Activated T-helper 2 cell treated with anti-CD3 and anti-CD28 coated beads, Interferon-gamma antibody, Interleukin-2, Interleukin-4, amounts not matched to agents 10 μg/mL and 5 μg/mL and 100 μg/mL, durations not matched to agents 14 hours and 24 hours and 36 hours (primary cell): ENCODE measurements at places on chromosomes 11 and 22. TPM values are rescaled to one million over a fixed set of nuclear protein-coding genes. Genes with fewer than 3 reads are reported as not detected.
A peak's percentile ranks its signal among the peaks of the same experiment; 100 is the strongest.

DNA sequence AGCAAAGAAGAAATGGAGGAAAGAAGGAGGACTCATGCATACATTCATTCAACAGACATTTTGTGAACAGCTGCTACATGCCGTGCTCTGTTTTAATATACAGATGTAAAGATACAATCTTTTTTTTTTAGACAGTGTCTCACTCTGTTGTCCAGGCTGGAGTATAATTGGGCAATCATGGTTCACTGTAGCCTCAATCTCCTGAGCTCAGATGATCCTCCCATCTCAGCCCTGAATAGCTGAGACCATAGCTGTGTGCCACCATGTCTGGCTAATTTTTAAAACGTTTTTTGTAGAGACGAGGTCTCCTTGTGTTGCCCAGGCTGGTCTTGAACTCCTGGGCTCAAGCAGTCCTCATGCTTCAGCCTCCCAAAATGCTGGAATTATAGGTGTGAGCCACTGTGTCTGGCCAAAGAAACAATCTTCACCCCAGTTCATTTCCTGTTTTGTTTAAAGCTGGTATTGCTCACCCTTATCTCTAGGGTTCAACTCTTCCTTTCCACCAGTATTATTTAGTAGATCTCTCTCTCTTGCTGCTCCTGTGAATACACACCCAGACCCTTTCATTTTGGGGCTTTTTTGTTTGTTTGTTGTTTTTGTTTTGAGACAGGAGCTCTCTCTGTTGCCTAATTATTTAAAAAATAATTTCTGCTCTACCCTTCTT is 69.8 kb downstream of the RNF169 start:
- peak overlapping the region; percentile 43 for H3K27ac ChIP-seq
- H3K4me1 ChIP-seq: peaks cover 30% of the 10 kb centered on the region
- no peak overlapping the region for H3K4me3 ChIP-seq
- H3K27me3 ChIP-seq: no peaks in the 10 kb centered on the region

- H3K27ac ChIP-seq: peak overlapping the region; percentile 38
- peaks cover 45% of the 10 kb centered on the region for H3K4me1 ChIP-seq
- peak overlapping the region; percentile 77 for H3K4me3 ChIP-seq
- H3K27me3 ChIP-seq: peaks cover 9% of the 10 kb centered on the region
Observed at GRCh38 chr22:24424901-24425775, 2.3 kb upstream of the ADORA2A start.

GRCh38 chr22:26487996-26488395 is 4.3 kb downstream of the SRRD start:
- peaks cover 47% of the 10 kb centered on the region for H3K36me3 ChIP-seq
- no peaks in the 10 kb centered on the region for H3K27me3 ChIP-seq
- DNase-seq: no peak

DNA sequence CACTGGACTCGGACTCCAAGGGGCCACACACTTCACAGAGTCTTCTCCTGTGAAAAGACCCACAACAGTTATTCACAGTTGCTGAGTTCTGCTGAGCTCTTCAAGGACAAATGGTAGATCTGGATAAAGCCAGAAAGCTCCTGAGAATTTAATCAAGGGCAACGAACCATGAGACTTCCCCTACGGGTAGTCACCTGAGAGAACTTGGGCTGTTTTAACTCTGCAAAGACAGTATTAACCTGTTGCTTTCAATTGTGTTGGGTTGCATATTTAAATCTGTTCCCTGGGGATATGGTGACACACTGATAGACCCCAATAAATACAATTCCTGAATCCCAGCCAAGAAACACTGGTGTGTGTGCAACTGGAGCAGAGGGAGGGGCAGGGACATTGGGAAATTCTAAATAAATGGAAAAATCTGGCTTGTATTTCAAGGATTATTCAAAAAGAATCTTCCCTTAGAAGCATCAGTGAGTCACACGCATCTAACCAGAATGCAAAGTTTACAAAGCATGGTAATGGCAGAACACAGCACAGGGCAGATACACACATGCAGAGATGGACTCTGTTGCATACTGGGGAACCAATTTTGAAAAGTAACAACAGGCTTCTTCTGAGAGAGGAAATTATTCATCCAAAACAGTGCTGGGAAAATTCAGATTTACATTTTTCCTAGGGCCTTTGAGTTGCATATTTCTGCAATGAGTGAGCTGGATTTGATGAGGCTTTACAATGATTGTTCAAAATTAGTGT is 4.0 kb downstream of the KCNJ1 start:
- no peak overlapping the region for H3K27ac ChIP-seq
- peaks cover 7% of the 10 kb centered on the region for H3K4me1 ChIP-seq
- peaks cover 13% of the 10 kb centered on the region for H3K27me3 ChIP-seq
- no peaks in the 10 kb centered on the region for H3K36me3 ChIP-seq
- DNase-seq: no peak

- H3K27ac ChIP-seq: no peak overlapping the region
- peaks cover 6% of the 10 kb centered on the region for H3K4me1 ChIP-seq
- DNase-seq: no peak
- peaks cover 3% of the 10 kb centered on the region for H3K27me3 ChIP-seq
- no peak overlapping the region for H3K4me3 ChIP-seq
- no peaks in the 10 kb centered on the region for H3K36me3 ChIP-seq
Observed at GRCh38 chr11:17572359-17572690, 25.3 kb downstream of the OTOG start.

- no peaks in the 10 kb centered on the region for H3K36me3 ChIP-seq
- no peak for DNase-seq
- H3K4me3 ChIP-seq: no peak overlapping the region
- H3K27me3 ChIP-seq: no peaks in the 10 kb centered on the region
- H3K4me1 ChIP-seq: peaks cover 16% of the 10 kb centered on the region
Observed at GRCh38 chr11:2306877-2307500, 5.2 kb downstream of the TSPAN32 start.

DNA sequence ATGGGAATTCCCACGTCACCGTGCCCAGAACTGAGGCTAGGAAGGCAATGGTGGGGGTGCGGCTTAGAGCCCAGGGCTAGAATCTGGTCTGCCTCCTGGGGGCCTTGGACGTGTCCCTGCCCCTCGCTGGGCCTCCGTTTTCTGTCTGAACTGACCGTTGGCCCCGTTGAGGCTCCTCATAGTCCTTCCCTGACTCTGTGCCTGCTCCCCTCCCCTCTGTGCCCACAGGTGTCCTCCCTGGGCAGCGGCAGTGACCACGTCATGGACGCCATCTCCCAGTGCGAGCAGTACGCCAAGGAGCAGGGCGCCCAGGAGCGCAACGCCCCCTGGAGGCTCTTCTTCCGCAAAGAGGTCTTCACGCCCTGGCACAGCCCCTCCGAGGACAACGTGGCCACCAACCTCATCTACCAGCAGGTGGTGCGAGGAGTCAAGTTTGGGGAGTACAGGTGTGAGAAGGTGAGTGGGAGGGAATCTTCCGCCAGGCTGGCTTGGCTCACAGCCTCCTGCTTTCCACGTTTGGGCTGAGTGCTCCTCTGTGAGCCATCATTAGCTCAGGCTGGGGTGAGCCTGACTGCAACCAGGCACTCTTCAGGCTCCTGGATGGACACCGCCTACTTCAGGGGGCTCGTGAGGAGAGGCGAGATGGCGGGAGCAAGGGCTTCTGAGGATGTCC is 63.9 kb downstream of the MYO7A start:
- H3K27ac ChIP-seq: no peak overlapping the region
- H3K4me1 ChIP-seq: no peaks in the 10 kb centered on the region
- peak; percentile 30 for DNase-seq
- no peaks in the 10 kb centered on the region for H3K27me3 ChIP-seq
- no peaks in the 10 kb centered on the region for H3K36me3 ChIP-seq

DNA sequence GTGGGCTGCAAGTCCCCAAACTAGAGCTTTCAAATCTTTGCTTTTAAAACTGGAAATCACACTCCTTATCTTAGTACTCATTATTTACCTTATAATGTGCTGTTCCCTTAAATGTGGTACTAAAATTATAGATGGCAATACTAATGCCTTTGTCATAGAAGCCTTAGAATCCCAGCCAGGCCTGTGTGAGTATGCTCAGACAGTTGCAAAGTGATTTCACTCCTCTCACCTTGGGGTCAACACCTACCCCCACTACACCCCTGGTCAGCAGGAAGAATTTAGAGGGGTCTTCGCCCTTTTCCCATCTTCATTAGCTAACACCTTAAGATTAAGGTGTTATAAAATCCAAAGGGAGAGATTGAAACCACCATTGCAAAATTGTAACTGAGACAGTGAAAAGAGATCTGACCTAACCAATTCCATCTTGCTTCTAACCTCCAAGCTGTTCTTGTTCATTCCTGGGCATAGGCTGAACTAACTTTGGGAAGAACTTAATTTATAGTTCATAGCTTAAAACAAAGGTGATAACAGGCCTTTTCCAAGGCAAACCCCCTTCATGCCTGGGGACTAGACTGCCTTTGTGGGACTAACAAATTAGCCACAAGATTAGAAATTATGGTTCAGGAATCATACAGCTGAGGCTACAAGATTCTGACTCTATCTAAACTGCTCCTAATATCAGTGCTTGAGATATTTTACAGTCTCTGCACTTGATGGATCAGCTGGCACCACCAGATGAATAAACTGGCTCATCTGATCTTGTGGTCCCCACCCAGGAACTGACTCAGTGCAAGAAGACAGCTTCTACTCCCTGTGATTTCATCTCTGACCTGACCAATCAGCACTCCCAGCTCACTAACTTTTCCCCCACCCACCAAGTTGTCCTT is 10.4 kb upstream of the MRPL17 start:
- H3K27ac ChIP-seq: peak overlapping the region; percentile 29
- DNase-seq: peak; percentile 36
- peaks cover 3% of the 10 kb centered on the region for H3K36me3 ChIP-seq
- no peak overlapping the region for H3K4me3 ChIP-seq

DNA sequence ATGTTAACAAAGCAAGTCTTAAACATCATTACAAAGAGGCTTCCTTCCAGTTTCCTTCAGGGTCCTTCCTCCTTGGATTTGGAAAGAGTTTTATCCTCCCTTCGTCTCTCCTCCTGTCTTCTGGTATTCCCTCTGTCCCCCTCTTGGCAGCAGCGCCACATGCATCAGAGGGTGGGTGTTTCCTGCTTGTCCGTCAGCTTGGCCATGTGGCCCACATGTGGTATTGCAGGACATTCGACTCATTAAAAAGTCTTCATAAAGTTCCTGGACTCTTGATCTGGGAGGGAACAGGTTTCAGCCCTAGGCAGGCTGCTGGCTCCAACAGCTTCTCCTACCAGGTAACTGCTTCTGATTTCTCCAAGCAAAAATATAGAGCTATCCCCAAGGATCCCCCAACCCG is 189.8 kb downstream of the CSNK2A3 start:
- no peaks in the 10 kb centered on the region for H3K36me3 ChIP-seq
- H3K27ac ChIP-seq: no peak overlapping the region
- no peak for DNase-seq
- no peaks in the 10 kb centered on the region for H3K4me1 ChIP-seq
- no peak overlapping the region for H3K4me3 ChIP-seq
- peaks cover 3% of the 10 kb centered on the region for H3K27me3 ChIP-seq

GRCh38 chr11:16737818-16738192 is 642 bp upstream of the C11orf58 start:
- peak overlapping the region; percentile 73 for H3K27ac ChIP-seq
- H3K36me3 ChIP-seq: peaks cover 15% of the 10 kb centered on the region
- H3K27me3 ChIP-seq: peaks cover 7% of the 10 kb centered on the region
- no peak overlapping the region for H3K4me3 ChIP-seq
- no peak for DNase-seq

GRCh38 chr11:20089796-20090653 is 70.2 kb downstream of the DBX1 start:
- H3K4me1 ChIP-seq: peaks cover 5% of the 10 kb centered on the region
- no peak overlapping the region for H3K27ac ChIP-seq
- no peak overlapping the region for H3K4me3 ChIP-seq

DNA sequence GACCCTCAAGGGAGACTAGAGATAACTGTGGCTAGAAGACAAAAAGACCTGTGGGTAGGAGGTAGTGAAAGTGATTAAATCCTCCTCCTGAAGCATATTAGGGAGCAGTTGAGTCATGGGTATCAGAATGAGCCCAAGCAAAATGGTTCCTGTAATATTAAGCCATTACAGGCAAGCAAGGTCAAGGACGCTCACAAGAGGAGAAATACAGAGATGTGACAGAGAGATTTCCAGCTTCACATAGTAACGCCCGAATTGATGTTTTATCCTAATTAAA is 77.7 kb downstream of the FAM76B start:
- H3K36me3 ChIP-seq: no peaks in the 10 kb centered on the region
- no peaks in the 10 kb centered on the region for H3K27me3 ChIP-seq
- H3K4me1 ChIP-seq: peaks cover 49% of the 10 kb centered on the region
- peak overlapping the region; percentile 61 for H3K27ac ChIP-seq
- no peak for DNase-seq

DNA sequence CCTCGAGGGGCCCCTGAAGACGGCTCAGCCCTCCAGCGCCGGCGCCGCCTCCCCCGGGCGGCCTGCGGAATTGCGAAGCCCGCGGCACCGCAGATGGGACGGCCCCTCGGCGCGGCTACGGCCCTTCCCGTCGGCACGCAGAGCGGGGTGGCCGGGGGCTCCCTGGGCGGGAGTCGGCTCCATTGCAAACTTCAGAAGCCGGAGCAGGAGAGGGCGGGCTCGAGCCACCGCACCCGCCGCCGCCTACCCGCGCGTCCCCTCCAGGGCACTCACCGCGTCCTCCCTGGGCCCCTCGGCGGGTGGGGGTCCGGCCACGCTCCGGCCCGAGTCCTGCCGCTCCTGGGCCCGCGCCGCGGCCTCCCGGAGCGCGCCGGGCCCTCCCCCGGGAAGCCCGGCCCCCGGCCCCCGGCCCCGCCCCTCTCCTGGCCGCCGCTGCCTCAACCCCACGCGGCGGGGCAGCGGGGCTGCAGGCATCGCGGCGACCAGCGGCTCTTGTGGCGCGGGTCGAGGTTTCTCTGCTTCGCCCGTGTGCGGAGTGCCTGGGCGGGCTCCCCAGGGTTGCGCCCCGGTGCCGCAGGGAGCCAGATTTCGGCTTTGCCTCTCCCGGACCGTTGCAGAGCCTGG is at the start of gene PACSIN3:
PACSIN3 (minus strand) TSS at position 359 of the 624 bp plus-strand sequence. CDS start 3,707 bp downstream, outside the sequence.
- H3K4me1 ChIP-seq: peaks cover 6% of the 10 kb centered on the region
- no peaks in the 10 kb centered on the region for H3K36me3 ChIP-seq
- DNase-seq: peak; percentile 22
- peak within 1 kb of the TSS; percentile 73 for H3K4me3 ChIP-seq

- no peak overlapping the region for H3K4me3 ChIP-seq
- DNase-seq: no peak
- H3K27me3 ChIP-seq: no peaks in the 10 kb centered on the region
- H3K27ac ChIP-seq: no peak overlapping the region
Observed at GRCh38 chr11:32920570-32920969, 28.0 kb downstream of the QSER1 start.

The SPI1 gene
- total RNA-seq: 0.11 TPM in 1 of 2 replicates, not detected in the other

The CDC45 gene
- total RNA-seq: 101 and 108 TPM in 2 replicates

The ZNF74 gene
- 13.2 and 14.4 TPM in 2 replicates for total RNA-seq
